ENCODE measurements at places on chromosomes 6 and 20. TPM values are rescaled to one million over a fixed set of nuclear protein-coding genes. Genes with fewer than 3 reads are reported as not detected.

The HLA-DMB gene
- total RNA-seq, result 1.1 TPM

The TMC2 gene
- total RNA-seq, result not detected

The PRDM13 gene
- not detected for total RNA-seq

The CCN6 gene
- not detected for total RNA-seq

The PLCB4 gene
- total RNA-seq, result 14.9 TPM

The PRL gene
- total RNA-seq, result not detected

The CST2 gene
- not detected for total RNA-seq

The PFDN4 gene
- 49.5 TPM for total RNA-seq

The PANK2 gene
- total RNA-seq, result 54.5 TPM

The SLC17A1 gene
- total RNA-seq, result not detected

The FAM162B gene
- total RNA-seq, result not detected

The TAAR6 gene
- total RNA-seq, result not detected

The BANF2 gene
- not detected for total RNA-seq

The SLC22A16 gene
- total RNA-seq, result not detected

The MACROD2 gene
- total RNA-seq, result 8.5 TPM

GRCh38 chr6:128511506-128511905 is 8.9 kb downstream of the PTPRK start:
- peak; percentile 71 for DNase-seq

GRCh38 chr6:139369068-139369467 is 5.4 kb downstream of the CITED2 start:
- peak; percentile 67 for DNase-seq

- no peak for DNase-seq
These were observed 65.0 kb downstream of the EPM2A start for GRCh38 chr6:145670311-145670710.

DNA sequence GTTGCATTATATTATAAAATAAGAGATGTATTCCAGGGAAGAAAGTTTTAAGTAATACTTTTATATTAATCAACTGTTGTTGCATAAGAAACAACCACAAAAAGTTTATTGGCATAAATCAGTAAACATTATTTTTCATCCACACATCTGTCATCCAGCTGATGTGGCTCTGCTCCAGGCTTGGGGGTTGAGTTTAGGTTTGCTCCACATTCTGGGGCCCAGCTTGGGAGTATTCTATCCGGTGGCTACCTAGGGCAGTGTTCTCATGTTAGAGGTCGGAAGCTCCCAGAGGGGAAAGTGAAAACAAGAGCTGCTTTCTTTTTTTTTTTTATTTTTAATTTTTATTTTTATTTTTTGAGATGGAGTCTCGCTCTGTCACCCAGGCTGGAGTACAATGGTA is 728.4 kb upstream of the FLRT3 start:
- no peak for DNase-seq

- DNase-seq, result no peak
These were observed 106.9 kb upstream of the CCDC28A start for GRCh38 chr6:138666636-138667035.

GRCh38 chr6:72916298-72916697 is 294.4 kb downstream of the KCNQ5 start:
- no peak for DNase-seq

- DNase-seq, result no peak
These were observed 192.6 kb upstream of the RAB32 start for GRCh38 chr6:146351018-146351417.

- no peak for DNase-seq
These were observed 74.0 kb upstream of the GLP1R start for GRCh38 chr6:38974389-38975151.

- no peak for DNase-seq
These were observed 119.9 kb downstream of the SULF2 start for GRCh38 chr20:47665221-47665991.

- no peak for DNase-seq
These were observed 57.1 kb downstream of the AGPAT4 start for GRCh38 chr6:161216616-161217205.

DNA sequence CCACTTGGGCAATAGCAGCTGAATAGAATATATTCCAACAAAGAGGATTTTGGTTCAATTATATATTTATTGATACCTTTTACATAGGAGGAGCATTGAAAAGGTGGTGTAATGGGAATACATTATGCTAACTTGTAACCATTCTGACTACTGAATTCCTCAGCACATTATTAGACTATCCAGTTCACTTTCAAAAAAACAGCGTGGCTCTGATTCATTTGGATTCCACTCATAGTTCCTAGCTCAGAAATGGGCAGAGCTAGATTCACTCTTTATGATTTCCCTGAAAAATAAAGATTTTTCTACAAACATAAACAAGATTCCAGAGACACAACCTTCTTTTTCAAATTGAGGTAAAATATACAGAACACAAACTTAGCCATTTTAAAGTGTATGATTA is 9.2 kb upstream of the TRERF1 start:
- no peak for DNase-seq

- peak; percentile 75 for DNase-seq
These were observed 79.7 kb downstream of the EDN1 start for GRCh38 chr6:12369781-12370262.

- DNase-seq, result no peak
These were observed 3.6 kb downstream of the DOP1A start for GRCh38 chr6:83071023-83071422.

- no peak for DNase-seq
These were observed 63.0 kb downstream of the GPX5 start for GRCh38 chr6:28588666-28589065.

- no peak for DNase-seq
These were observed 292.8 kb downstream of the FRK start for GRCh38 chr6:115767931-115768330.

DNA sequence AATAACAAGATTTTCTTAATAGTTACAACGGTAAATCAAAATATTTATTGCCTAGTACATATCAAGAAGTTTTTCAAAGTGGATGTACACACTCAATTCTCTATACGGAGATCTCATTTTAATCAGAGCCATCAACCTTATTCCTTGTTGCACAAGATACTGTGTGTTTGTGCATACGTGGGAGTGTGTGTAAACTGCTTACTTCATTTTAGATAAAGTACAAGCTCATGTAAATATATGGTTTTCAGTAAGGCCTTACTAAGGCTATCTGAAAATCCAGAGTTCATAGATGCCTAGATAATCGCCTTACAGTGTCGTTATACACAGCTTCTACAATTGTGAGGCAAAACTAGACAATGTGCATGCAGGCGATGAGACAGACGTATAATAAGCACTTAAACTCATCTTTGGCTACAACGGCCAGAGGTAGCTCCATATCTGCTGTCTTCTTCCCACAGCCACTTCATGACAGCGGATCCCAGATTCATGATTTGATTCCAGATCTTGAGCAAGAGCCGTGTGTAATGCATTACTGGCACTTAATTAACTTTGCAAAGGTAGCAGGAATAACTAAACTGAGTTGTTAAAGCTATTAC is 2.5 kb downstream of the PERP start:
- DNase-seq, result no peak

GRCh38 chr6:141301779-141302178 is 830.9 kb upstream of the GJE1 start:
- no peak for DNase-seq

DNA sequence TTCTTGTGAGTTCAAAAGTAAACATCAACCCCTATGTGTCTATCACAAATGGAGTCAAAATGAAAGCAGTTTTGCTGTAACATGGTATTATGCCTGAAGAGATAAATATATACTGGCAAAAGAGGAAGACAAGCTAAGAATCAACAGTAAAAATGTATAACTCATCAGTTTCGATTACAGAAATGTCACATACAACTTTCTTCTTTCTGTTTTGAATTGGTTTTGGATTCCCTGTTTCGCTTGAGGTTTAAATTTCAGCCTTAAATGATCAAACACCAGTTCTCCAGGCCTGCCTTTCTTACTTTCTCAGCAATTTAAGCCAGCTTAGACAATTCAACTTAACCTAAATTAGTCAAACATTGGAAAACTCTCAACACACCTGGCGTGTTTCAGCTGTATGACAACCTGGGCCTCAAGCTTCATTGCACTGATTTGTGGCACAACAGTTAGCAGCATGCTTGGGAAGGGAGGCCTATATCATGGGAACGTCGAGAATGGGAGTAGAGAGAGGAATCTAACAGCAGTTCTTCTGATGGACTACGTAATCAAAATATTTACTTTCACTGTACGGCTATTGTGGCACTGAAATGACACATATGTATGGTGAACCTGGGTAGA is 51.9 kb upstream of the MARCKS start:
- DNase-seq, result no peak

DNA sequence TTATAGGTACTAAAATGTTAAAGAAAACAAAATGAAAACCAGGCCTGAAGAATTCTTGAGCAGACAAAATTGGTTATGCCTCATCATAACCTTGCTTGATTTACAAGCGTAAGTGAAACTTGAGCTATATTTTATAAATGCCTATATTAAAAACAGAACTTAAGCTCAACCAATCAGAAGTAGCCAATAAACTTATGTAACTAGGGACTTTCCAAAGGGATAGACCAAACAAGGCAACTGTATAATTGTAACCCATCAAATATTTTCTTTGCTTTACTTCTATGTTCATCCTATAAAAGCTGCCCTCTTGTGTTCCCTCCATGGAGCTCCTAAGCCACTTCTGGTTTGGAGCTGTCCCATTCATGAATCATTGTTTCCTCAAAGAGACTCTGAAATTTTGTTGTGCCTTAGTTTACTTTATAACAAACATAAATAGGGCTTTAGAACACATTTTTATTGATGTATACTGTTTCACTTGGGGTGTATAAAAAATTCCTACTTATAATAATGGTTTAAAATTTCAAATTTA is 101.6 kb upstream of the CARMIL1 start:
- DNase-seq, result no peak

GRCh38 chr6:45626087-45626891 is 248.6 kb upstream of the SUPT3H start:
- DNase-seq, result peak; percentile 59

GRCh38 chr6:137218473-137218916 is 690 bp downstream of the IFNGR1 start:
- DNase-seq, result peak; percentile 96

DNA sequence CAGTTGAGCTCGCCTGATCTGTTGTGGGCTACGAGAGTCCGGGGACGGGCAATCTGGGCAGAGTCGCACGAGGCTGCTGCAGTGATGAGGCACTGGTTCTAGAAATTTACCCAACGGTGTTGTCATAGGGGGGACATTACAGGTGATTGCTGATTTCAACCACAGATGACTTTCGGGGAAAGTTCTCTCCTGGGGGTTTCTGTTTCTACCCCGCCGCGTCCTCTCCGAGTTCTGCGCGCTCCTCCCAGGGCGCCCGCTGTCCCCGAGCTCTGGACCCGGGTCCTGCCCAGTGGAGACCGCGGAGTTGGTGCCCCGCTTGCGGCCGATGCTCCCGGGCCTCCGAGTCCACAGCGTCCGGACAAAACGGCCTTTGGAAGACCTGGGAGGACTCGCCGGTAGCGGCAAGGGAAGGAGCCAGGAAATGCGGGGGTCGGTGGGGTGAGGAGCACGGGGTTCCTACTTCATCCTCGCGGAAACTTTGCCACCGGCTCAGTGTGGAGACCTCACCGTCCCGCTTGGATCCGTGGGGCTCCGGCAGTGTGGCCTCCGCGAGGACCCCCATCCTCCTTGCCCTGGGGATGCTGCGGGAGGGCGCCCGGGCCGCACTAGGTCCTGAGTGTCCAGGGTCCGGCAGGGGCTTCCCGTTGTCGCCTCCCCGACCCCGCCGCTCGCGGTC is 12.3 kb upstream of the RAET1L start:
- no peak for DNase-seq

DNA sequence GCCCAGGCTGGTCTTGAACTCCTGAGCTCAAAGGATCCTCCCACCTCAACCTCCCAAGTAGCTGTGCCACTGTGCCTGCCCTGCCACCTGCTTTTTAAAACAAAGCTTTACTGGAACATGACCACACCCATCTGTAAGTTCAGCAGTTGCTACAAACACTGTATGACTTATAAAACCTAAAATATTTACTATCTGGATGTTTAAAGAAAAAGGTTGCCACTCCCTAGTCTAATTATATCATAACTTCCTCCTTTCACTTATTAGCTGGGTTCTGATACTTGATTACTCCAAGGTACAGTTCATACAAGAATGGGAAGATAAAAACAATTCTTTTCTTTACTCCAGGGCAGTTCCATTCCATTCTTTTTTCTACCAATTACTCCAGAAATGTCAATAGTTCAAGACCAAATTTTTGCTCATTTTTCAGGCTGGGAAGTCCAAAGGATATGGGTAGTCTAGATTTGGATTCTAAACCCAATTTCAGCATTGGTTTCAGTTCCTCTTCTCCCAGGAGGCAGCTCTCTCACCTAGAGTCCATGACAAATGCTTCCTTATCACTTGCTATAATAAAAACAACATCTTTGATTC is 63.1 kb downstream of the SEC63 start:
- peak; percentile 37 for DNase-seq

DNA sequence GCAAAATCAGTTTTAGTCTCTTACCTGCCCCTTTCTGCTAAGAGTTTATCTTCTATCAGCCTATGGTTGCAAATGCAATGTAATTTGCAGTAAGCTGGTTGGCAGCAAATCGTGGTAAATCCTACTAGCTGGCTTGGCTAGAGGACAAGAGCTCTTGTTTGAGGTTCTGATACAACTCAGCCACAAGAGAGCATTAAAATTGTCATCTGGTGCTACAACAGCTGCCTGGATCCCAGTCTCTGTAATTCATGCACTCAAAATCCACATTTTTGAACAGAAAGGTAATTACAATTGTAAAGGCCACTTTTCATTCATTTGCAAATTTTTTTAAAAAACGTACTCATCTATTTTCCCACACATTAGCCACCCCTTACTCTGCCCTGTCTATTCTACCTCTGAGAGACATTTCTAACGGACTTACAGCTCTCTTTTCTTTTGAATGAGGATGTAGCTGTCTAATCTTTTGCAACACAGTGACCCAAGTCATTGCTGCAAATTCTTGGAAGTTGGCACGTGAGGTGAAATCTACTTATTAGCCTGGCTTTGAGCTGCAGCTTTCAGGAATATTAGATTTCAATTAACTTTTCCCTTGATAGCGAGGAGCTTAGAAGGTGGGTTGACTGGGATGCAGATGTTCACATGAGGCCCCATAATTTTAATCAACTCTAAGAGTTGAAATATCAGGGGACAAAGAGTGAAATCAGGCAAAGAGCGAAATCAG is 54.0 kb upstream of the FAM184A start:
- no peak for DNase-seq

DNA sequence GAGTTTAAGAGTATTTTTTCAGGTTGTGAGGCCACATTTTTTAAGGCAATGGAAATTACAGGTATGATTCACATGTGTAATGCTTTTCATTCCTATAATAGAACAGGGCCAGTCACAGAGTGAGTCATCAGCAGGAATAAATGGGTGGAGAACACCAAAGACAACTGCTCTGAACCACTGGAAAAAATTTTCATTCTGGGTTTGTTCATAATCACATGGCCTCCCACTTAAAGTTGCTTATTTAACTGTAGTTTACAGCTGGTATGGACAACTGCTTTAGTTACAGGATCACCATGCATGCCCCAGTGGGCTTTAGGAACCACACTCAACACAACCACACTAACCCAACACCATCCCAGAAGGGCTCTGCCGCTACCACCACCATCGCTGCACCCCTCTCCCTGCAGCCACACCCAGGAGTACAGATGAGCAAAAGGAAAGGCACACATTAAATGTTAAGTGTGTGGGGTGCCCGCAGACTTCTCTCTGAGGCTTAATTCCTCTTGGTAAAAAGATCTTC is 107.0 kb upstream of the DST start:
- DNase-seq, result peak; percentile 70

Data from PC-9 (cell line).